Left ventricle myocardium superior (tissue), 1 donor: ENCODE measurements at places on chromosomes 16 and 17. TPM values are rescaled to one million over a fixed set of nuclear protein-coding genes. Genes with fewer than 3 reads are reported as not detected.

Gene MARCHF10
- total RNA-seq = not detected

Gene KRT32
- not detected for total RNA-seq

Gene CD68
- total RNA-seq = 26.6 TPM

Gene CDK3
- total RNA-seq = 2.6 TPM

Gene FN3K
- total RNA-seq = 92.6 TPM

GRCh38 chr17:20074489-20074888, 65.3 kb downstream of the SPECC1 start:
- no peak for DNase-seq

GRCh38 chr17:59492091-59492451, 73.3 kb upstream of the DHX40 start:
- no peak for DNase-seq

DNA sequence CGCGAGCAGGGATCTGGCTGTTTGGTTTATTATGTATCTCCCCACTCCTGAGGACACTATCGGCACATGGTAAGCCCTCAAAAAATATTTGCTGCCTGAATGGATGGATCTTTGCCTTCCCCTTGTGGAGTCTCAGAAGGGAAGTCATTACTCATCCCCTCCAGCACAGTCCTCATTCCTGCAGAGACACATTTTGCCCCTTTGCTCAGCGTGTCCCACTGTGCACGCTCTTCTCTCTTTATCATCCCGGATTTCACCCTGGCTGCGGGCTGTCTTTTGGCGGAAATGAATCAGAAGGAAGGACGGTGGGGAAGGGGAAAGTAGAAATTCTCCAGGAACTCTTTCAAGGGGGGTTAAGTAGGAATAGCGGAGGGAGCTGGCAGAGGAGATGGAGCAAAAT, 125.2 kb upstream of the CDC42EP4 start:
- DNase-seq = no peak

DNA sequence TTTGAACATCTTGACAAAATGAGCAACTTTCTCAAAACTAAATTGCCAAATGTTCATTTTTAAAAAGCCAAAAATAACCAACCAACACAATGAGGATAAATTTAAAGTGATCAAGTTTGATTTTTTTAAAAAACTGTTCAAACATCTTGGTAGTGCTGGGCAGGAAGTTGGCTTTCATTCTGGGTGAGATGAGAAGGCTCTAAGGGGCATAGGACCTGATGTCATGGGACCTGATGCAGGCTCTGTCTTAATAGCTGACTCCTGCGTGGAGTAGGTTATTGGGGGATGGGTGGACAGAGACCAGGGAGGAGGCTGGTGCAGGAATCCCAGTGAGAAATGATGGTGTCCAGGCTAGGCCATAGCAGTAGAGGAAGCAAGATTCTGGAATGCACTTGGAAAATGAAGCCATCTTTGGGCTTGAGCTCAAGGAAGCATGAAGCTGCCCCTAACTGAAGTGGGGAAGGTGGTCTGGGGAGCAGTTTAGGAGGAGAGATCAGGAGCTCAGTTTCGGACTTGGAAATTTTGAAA, 20.4 kb downstream of the NLRC5 start:
- DNase-seq = no peak
